Occipital lobe (tissue), 3 donors: ENCODE measurements at places on chromosomes 3 and 15. TPM values are rescaled to one million over a fixed set of nuclear protein-coding genes. Genes with fewer than 3 reads are reported as not detected.

CORO2B gene
- total RNA-seq = 19.8 TPM

CP gene
- 1.7 TPM for total RNA-seq

SCAANT1 gene
- not detected for total RNA-seq

HIGD2B gene
- total RNA-seq = 0.47 TPM

SLC35G2 gene
- 14.7 TPM for total RNA-seq

HPS3 gene
- 29.0 TPM for total RNA-seq

PLSCR5 gene
- total RNA-seq = not detected

ADGRG7 gene
- total RNA-seq = not detected

TMEM45A gene
- 3.0 TPM for total RNA-seq

IL17RD gene
- total RNA-seq = 38.1 TPM

CCDC191 gene
- total RNA-seq = 6.6 TPM

LMAN1L gene
- not detected for total RNA-seq

MASP1 gene
- 17.2 TPM for total RNA-seq

ST8SIA2 gene
- 81.6 TPM for total RNA-seq

ALDH1L1 gene
- 2.7 TPM for total RNA-seq

FES gene
- total RNA-seq = 4.8 TPM

C2CD4A gene
- total RNA-seq = 0.16 TPM

DUOXA2 gene
- not detected for total RNA-seq

DNA sequence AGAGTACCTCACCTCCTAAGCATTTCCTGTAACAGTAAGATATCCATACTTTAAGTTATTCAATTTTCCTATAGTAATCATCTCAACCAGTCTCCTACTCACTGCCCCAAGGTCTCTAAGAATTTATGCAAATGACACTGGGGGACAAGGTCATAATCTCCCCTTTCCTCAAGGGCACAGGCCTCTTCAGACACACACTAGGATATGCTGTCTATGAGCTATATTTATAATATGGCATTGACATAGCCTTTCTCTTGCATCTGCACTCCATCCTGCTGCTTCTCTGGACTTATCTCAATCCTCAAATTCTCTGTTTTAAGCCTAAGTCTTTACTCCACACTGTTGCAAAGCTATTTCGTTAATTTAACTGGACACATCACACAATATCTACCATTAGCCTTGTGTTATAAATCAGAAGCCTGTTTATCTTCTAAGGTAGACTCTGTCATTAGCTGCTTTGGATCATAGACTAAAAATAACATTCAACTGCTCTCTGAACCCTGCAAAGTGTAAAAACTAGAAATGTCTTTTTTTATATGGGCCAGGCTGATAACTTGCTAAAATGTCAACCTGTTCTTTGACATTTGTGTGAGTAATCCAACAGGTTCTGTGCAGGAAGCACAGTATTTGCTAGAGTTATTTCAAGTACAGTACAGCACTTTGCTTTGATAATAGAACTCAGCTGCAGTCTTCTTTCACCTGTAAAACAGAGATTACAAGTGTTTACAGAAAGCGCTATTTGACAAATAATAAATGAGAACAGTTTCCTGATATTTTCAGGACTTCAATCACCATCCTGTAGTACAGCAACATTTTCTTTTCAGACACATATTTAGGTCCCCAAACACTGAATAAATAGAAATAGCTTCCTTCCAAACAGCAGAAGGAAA lies 17.8 kb upstream of the SEC62 start:
- no peak for DNase-seq

DNA sequence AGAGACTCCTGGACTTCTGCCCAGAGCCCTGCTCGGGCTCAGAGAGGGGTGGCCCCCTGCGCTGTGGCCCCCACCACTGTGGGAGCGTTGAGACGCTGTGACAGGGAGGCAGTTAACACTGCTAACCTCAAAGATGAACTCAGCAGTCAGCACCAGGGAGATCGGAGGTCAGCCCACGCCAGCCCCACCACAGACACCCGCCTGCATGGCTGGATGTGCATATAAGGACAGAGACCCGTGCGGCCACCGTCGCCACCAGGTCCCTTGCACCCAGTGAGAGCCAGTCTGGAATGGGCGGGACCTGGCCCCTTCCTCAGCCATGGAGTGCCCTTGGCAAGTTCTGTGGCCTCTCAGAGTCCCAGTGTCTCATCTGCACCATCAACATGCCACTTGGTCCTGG lies 48.5 kb upstream of the FURIN start:
- DNase-seq = no peak

GRCh38 chr3:50644561-50644960 lies 27.6 kb downstream of the MAPKAPK3 start:
- DNase-seq = peak; percentile 58

GRCh38 chr15:29913528-29914135 lies 91.4 kb upstream of the TJP1 start:
- DNase-seq = no peak

DNA sequence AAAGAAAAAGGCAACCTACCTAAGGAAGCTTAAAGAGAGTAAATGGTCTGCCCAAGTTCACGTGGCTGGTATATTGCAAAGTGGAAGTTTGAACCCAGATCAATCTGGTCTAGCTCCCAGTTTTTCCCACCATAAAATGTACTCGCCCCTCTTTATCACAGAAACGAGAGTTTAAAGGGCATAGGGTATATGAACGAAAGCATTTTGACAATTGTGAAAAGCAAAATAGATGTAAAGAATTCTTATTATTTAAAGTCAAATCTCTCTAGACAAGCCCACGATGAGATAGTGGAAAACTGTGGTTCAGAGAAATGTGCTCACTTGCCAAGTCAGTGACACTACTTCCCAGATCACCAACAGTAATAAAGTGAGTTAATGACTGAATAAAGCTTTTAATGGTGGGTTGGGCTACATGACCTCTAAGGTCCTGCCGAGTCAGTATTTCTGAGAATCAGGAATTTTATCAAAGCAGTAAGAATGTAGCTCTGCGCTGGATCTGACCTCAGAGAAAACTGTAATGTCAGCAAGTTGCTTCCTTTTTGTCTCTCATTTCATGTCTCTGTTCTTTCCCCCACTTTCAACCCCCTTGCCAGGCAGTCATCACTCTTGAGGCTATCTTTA lies 23.3 kb upstream of the NEO1 start:
- no peak for DNase-seq

- no peak for DNase-seq
These were observed 49.1 kb downstream of the PLS1 start for GRCh38 chr3:142645236-142645793.

DNA sequence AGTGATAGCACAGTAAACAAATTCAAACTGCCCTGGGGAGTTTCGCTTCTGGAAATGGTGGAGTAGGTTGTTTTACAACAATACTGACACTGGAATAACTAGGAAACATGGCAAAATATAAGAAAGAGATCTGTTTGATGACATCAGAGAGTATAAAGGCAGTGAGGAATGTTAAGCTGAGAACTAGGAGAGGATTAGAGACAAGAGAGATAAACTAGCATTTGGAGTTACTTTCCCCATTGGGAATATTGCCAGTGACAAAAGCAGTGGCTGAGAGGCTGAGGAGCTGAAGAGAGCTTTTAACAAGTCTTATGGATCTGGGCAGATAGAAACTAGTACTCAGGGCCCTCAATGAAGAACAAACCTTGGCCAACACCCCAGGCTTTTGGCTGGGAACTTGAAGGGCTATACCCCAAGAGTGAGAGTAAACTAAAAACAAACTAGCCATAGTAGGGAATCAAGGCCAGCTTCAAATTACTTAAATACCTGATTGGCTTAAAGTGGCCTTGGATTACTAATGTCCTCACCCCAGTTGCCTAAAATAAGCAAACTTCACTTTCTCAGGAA lies 280.4 kb downstream of the KLF13 start:
- no peak for DNase-seq

DNA sequence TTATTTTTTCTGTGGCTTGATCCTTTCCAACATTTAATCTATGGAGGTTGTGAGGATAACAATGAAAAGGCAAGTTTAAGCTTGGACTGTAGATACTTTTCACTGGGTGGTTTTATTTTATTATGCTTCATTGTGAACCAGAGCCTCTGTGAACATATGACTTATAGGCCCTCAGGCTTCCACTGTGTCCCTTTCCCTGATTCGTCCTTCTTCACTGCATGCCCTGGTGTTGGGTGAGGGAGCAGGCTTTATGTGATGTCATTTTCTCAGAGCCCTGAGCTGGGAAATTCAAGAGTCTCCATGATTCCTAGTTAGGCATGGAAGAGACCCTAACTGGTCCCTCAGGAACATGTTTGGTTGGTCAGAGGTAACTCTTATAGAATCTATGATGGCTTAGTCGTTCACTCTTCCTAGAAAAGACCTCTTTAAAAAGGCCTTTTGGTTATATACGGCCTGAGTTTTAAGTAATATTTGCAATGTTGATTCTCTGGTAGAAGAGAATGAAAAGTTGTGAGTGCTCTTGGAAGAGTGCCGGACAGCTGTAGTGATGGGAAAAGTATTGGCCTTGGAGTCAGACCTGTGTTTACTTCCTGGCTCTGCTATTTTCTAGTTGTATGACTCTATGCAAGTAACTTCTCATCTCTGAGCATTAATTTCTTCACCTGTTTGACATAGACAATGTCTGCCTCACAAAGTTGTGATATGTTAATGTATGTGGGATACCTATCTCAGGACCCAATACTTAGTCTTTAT lies 168.4 kb downstream of the LPP start:
- no peak for DNase-seq

DNA sequence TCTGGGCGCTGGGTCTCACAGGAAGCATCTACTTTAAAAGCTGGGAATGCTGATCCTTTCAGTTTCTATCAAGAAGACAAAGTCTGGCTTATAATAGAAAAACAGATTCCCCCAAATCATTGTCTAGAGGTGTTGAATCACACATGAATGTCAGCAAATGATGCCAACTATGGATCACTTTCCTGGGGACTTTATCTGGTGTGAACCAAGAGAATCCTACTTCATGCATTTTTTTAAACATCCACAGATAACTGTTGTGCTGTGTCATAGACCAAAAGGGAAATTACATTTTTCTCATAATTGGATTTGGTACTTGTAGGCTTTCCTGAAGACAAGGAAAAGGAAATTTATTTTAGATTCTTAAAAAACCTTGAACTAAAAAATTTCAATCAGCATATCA lies 132.7 kb downstream of the CD47 start:
- DNase-seq = no peak

- no peak for DNase-seq
These were observed 103.8 kb upstream of the PRICKLE2 start for GRCh38 chr3:64329037-64329436.

DNA sequence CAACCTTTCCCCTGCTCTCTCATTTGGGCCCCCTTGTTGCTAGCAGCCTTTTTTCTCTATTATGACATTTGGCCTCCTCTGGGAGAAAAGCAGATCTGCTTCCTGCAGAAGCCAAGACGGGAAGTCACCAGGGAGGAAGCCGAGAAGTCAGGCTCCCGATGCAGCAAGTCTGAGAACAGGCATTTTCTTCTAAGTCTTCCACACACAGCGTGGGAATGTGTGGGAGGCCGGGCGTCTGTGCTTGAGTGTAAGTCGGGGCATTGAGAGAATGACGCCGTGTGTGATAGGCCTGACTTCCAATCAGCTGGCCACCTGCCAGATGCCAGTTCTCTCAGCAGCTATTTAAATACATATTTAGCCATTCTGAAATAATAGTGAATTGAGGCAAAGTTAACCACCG lies 75.8 kb upstream of the FAM98B start:
- peak; percentile 20 for DNase-seq

DNA sequence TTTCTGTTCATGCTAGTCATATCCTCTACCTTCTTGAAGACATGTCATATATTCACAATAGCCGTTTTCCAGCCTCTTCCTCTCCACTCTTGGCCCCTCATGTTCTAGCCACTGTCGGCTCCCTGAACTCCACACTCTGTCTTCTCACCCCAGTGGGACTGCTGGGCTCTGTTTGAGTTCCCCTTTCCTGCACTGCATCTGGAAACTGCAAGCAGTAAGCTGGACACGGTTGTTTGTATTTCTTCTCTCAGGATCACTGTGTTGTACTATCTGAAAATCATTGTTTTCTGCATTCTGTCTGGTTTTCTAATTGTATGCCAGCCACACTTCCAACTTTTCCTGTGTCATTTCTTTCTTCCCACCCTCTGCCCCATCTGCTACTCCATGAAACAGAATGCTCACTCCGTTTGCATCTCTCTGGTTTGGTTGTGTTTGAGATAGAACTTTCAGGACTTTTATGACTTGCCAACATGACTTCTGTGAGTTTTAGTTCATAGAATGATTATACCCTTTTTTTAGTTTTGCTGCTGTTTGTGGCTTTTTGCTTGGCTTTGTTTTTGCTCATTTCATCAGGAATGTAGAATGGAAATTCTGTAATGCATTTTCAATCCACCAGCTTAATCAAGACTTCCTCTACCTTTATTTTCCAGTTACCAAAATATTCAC lies 192.3 kb downstream of the PLCL2 start:
- DNase-seq = no peak

- DNase-seq = no peak
These were observed 88.8 kb upstream of the TSEN2 start for GRCh38 chr3:12395349-12396012.

DNA sequence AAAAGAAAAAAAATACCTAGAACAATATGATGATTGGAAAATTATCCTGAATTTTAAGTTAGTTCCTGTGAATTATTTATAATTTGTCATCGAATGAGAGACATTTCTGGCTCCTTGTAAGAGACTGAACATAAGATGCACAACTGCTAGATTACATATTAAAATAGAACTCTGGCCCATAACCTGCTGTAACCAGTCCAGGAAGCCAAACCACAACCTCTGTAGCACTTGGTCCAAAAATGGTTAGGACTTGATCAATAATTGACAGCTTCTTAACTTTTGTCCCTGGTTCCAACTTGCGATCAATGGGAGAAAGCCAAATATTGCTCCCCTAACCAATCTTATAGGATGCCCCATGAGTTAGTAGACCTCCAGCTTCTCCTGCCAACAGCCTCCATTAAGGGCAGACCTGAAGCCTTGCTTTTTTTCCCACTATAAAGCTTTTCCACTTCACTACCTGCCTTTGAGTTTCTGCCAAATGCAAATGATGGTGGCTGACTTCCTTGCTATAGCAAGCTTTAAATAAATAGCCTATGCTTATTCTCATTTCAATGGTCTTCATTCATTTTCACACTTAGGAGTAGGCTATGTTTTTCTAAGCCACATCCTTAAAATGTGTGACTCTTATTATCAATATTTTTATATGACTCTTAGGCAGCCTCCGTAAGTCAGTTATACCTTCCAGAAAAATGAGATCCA lies 224.0 kb upstream of the ARHGEF26 start:
- no peak for DNase-seq

DNA sequence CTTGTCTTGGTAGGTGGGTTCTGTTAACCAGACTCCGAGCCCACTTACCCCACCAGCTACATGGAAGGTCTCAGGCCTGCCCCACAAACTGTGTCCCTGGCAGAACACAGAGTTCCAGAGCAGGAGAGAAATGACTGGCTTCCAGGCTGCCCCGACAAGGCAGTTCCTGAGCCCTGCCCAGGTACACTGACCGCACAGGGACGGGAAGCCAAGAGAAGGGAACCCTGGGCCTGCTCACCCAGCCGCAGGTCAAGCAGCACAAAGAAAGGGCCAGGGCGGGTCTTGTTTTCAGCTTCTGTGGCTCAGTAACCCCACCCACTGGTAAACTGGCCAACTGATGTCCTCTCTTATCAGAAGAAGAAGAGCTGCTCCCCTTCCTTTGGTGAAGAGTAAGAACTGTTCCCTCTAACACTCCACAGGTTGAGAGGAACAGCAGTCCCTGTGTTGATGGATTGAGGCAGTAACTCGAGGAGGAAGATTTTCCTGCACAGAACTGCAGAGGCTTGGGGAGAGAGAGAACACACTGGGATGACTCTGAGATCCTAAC lies 68.4 kb downstream of the CRTC3 start:
- no peak for DNase-seq
